ENCODE measurements at places on chromosomes 7 and 10. TPM values are rescaled to one million over a fixed set of nuclear protein-coding genes. Genes with fewer than 3 reads are reported as not detected.

DPYSL4 gene
- total RNA-seq, result 55.4 TPM

- DNase-seq, result no peak
Measured at GRCh38 chr10:110686047-110686446, 41.9 kb downstream of the RBM20 start.

- DNase-seq, result no peak
Measured at GRCh38 chr10:6581778-6582228, 1.7 kb upstream of the PRKCQ start.

- DNase-seq, result no peak
Measured at GRCh38 chr10:95525033-95525418, 36.1 kb downstream of the SORBS1 start.

GRCh38 chr7:100008525-100008924 lies 6.9 kb upstream of the ZKSCAN1 start:
- no peak for DNase-seq

DNA sequence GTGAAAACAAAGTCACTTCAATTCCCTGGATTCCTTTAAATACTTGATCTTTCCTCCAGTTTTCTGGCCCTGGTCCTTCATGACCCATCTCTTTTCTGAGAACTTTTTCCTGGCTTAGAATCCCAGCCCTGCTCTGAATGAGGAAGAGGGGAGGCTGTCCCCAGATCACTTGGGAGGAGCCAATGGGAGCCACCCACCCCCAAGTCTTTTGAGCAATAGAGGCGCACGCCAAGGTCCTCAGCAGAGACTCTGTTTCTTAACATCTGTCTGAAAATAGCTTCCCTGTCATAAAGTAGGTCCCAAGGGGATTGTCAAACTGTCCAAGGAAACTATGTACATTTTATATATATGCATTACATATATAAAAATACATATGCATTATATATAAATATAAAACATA lies 126.8 kb downstream of the ADRA2A start:
- no peak for DNase-seq
